B cell (primary cell): ENCODE measurements at places on chromosomes 2 and 18.

DNA sequence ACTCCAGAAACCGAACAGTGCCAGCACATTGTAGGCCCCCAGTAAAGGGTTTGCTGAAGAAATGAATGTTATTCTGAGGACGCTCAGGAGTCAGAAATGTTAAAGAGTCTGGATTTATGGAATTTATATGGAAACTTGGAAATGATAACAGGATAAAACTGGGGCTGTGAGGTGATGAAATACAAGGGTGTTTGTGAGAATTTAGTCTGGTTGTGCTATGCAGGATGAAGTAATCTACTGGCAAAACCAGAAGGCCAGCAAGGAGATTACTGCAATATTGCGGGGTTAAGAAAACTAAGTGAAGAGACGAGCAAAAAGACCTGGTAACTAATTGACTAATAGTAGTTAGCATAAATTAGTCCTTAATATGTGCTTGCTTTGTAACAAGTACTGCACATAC lies 467.8 kb downstream of the ZEB2 start:
- DNase-seq = no peak

DNA sequence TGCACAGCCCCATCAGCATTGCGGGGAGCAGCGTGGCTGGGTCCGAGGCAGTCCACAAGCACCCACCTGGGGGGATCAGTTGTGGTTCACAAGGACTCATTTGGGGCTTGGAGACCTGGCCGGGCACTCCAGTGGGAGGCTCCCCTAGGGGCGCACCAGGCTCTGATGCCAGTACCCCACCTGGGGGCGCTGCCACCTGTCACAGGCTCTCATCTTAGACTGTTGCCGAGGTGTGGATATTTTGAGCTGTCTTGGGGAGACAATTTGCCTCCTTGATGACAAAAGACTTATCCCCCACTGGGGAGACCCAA lies 3.0 kb downstream of the ADRA2B start:
- DNase-seq = no peak

GRCh38 chr2:159807183-159808031 lies 9.4 kb upstream of the CD302 start:
- DNase-seq = peak; percentile 31

DNA sequence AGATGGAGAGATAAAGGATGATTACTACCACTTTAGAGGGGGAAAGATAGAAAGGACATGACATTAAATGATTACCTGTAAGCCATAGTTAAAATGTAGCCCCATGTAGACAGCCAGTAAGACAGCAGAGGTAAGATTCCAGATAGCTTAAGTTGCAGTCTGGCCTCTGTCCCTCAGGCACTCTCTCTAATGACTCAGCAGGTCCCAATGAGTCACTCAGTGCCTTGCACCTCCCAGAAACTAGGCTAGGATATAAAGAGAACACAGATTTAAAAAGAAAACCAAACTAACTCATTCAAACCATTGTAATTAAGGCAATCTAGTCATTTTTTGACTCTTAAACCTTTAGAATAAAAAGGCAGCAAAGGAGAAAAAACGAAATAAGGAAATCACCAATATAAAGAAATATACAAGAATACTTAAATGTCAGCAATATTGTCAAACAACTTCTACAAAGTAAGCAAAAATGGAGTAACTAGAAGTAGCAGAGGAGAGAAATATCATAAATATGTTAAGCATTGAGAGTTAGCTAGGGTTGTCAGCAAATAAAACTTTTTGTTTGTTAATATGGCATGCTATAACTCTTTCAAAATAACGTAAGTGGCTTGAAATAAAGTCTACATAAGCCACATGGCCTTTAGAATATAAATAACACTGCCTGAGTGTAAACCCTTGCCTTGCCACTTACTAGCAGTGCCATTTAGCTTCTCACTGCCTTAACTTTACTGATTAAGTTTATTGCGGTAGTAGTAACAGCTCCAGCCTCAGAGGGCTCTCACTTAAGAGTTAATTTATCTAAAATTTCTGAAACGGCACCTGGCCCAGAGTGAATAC lies 48.5 kb downstream of the SOCS6 start:
- DNase-seq = no peak

DNA sequence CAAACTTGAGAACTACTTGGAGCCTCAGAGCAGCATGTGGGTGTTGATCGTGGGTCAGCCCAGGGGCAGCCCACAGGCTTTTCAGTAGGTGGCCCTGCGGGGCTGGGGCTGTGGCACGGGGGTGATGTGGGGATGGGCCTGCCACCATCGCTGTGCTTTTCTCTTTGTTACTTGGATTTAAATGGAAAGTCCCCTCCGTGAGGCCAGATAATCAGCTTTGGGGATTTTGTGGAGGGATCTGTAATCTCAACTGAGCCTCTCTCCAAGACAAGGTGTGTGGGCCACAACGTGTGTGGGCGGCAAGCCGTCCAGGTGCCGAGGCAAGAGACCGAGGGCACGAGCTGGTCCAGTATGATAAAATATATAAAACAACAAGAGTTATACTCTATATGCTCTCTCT lies 16.7 kb downstream of the COLEC11 start:
- DNase-seq = no peak

DNA sequence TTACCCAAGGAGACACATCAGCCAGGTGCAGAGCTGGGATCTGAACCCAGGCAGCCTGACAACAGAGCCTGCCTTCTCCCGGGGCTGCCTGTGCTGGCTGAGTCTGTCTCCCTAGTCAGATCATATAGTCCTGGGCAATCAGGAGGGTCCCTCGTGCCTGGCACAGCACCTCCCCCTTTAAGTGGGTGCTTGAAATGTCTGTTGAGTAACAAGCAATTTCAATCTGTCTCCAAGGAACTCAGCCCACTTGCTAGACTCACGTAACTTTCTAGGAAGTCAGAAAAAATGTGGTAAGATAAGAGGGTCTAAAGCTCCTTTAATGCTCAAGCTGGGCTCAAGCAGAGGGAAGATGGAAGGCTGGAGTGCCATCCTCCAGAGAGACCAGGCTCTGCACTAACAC lies 51.9 kb downstream of the REEP1 start:
- DNase-seq = no peak

DNA sequence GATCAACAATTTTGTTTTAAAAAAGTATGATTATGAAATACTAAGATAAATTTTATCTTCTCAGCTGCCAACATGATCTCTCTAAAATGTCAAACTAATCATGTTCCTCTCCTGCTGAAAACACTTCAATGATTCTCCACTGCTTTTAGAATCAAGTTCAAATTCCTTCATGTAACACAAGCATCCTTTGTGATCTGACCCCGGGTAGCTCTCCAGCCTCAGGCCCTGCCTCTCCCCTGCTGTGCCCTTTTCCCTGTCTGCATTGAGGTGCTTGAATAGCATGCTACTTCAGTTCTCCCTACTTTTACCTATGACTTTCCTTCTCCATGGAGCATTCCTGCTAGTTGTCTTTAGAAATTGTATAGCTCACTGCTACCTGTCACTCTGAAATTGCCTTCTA lies 274.8 kb downstream of the PDE11A start:
- DNase-seq = no peak

GRCh38 chr2:68931799-68932198 lies 20.9 kb downstream of the GKN2 start:
- no peak for DNase-seq
